ENCODE measurements at places on chromosomes 13 and 19.

DNA sequence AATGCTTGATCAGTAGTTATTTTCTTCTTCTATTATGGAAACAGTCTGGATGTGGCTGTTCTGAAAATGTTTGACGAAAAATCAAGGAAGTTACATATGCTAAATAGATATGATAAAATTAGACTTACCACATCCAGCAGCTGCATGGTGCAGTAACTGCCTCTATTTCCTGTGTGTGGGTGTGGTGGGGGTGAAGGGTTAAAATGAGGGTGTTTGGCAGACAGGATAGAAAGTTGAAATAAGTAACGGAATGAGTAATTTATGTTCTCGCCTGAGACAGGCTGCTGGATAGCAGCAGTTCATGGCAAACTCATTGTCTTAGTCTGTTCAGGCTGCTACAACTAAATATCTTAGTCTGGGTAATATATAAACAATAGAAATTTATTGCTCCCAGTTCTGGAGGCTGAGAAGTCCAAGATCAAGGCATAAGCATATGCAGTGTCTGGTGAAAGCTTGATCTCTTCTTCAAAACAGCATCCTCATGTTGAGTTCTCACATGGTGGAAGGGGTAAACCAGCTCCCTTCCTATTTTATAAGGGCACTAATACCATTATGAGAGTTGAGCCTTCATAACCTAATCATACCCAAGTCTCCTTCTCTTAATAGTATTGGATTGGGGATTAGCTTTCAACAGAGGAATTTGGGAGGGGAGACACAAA, 1248.9 kb downstream of the SLITRK5 start:
- DNase-seq = peak; percentile 2

DNA sequence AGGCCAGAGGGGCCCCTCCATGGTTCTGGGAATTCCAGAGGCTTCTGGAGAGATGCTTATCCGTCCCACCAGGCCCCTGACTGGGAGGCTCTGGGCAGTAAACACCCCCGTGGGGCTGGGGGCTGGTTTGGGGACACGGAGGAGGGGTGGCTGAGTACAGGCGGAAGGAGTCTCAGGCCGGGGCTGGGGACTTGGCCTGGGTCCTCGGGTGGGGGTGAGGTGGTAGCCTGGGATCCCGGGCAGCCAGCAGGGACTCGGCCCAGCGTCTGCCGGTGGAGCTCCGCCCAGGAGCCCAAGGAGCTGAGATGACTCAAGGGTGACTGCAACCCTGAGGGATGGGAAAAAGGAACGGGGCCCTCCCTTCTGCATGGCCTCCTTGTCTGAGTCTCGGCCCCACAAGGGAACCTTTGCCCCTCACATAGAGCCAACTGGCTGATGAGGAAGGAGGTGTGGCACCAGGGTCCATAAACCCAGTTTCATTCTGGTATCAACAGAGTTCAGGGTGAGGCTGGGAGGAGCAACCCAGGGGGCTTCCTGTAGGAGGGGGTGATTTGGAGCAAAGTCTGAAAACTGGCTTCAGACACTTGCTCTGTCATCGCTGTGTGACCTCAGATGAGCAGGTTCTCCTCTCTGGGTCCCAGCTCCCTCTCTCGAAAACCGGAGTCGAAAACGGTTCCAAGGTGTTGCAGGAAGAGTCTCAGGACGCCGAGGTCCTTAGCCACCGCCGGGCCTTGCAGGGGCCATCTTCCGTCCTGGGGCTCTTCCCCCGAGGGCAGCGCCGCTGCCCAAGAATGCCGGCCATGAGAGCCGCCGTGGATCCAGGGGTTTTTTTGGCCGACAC, 809 bp downstream of the MISP start:
- DNase-seq = no peak

DNA sequence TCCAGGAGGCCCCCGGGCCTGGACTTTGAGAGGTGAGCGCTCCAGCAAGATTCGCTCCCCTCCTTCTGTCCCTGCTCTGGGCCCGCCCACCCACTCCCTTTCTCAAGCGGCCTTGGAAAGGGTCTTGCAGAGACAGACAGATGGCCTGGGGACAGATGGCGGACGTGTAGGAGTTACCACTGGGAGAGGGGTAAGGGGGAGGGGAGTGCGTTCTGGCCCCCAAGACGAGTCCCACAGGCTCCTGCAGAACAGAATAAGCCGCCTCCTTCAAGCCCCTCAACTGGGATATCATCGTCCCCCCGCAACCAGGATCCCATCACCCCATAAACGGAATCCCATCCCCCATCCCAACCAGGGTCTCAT, 3.6 kb upstream of the TNFAIP8L1 start:
- DNase-seq = no peak

DNA sequence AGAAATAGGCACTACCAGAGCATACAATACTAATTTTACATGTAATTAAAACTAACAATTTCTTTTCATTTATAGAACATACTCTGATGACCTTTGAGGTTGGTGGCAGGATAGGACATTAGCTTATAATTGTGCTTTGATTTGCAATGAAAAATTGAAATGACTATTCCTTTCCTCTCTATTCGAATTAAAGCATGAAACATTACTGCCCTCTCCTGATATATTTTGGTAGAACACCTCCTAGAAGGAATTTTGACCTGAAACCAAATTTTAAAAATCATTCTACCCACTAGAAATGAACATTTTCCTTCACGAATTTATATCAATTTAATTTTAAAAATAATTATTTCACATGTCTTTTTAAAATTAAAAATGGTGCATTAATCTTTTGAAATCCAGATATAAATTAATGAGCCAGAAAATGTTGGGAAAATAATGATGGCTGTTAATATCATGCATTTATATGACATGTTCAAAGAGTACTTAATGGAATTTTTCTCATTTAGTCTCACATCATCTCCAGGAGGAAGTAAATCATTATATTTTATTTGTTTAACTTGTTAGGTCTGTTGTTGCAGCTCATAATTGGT, 556.3 kb upstream of the ARGLU1 start:
- no peak for DNase-seq

- no peak for DNase-seq
These were observed 130.0 kb downstream of the SIPA1L3 start for GRCh38 chr19:38036707-38037611.

DNA sequence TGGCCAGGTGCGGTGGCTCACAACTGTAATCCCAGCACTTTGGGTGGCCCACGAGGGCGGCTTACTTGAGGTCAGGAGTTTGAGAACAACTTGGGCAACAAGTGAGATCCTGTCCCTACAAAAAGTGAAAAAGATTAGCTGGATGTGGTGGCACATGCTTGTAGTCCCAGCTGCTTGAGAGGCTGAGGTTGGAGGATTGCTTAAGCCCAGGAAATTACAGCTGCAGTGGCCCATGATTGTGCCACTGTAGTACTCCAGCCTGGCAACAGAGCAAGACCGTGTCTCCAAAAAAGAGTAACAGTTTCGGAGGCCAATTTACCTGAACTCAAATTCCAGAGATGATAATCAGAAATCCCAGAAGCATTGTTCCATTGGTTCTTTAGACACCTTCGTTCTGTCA, 4.4 kb downstream of the ZNF473 start:
- no peak for DNase-seq

DNA sequence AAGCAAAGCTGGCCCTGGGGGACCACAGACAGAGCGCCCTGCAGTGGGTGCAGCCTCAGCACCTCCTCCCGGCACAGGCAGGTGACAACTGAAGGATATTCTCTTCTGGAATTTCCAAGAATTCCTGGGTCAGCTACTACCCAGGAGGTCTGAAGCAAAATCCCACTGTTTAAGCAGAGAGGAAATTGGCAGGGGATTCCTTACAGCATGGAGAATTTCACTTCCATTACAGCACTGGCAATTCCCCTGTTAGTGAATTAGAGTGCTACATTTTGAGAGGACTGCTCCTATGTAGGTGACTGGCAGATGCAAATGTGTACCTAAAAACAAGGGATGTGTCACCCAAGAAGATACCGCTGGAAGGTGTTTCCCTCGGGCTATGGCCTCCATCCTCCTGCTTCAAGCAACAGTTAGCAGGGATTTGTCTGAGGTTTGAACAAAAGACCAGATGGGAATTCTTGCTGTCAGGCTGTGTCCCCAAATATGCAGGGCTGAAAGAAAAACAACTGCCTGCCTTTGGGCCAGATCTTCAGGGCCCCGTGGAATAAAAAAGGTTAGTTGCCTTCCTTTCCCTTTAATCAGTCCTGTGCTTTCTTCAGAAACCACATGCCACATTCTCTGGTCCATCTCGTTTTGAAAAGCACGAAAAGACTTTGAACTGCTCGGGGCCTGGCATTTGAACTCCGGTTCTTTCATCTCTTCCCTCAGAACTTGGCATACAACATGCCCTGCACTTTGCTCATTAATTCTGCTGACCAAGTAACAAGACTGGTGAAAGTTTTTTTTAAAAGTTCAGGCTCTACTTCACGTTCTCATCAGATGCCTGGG, 296.4 kb downstream of the DNAJC15 start:
- no peak for DNase-seq

- no peak for DNase-seq
These were observed 1701.0 kb downstream of the SLITRK5 start for GRCh38 chr13:89372193-89372592.

DNA sequence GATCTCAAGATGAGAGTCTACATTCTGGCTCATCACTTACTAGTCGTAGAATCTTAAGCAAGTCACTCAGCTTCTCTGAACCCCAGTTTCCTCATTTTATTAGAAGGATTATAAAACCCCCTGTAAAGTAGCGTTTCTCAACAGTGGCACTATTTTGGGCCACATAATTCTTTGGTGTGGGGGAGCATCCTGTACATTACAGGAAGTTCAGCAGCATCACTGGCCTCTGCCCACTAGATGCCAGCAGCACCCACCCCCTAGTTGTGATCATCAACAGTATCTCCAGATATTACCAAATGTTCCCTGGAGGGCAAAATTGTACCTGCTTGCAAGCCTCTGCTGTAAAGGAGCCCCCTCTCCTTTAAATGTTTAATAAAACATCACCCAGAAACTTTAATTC, 22.6 kb downstream of the STARD13 start:
- no peak for DNase-seq

DNA sequence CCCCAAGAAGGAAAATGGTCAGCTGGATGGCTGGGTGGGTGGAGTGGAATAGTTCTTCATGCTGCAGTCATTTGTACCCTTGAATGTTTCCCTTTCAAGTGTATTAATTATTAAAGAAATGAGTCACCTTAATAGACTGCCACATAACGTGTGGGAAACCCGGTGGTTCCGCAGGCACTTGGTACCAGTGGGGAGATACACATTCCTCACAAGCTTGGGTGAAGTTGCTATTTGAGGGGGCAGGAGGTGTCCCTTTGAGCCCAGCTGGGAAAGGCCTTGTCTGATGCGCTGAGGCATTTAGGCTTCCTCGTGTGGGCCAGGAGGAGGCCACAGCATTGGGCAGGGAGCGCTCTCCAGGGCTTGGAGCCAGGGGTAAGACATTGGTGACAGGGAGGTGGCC, 57.7 kb downstream of the ATP8A2 start:
- DNase-seq = no peak

DNA sequence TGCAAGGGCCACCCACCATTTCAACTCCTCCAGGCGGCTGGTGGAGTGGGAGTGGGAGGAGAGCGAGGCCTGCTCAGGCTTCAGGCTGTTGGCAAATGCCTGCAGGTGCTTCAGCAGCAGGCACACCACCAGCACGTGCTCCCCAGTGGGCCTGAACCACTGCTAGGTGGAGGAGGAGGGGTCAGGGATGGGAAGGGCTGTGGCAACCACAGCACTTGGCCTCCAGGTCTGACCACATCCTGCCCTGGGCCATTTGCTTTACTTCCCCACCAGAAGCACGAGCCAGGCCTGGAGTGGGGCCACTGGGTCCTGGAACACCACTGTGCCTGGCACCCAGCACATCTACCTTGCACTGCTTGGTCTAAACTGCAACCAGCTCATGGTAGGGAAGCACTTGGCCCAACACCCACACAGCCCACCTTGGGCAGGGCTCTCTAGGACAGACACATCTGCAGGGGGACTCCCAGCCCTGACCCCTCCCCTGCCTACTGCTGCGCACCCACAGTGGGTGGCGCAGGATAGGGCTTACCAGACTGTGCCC, 26.2 kb downstream of the TUBA3C start:
- DNase-seq = no peak

DNA sequence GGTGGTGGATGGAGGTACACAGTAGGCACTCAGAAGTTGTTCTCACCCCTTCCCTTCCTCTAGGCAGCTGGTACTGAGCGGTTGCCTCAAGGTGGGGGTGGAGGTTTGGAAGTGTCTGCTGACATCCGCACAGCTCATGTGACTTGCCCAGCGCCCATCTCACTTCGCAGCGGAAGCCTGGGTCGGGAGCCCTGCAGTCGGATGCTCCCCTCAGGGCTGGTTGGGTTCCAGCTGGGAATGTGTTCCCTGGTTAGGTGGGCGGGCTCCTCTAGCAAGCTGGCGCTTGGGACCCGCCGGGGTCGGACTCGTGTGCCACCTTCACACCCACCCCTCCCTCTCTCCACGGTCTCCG, 10.2 kb downstream of the PPP1R37 start:
- DNase-seq = no peak

DNA sequence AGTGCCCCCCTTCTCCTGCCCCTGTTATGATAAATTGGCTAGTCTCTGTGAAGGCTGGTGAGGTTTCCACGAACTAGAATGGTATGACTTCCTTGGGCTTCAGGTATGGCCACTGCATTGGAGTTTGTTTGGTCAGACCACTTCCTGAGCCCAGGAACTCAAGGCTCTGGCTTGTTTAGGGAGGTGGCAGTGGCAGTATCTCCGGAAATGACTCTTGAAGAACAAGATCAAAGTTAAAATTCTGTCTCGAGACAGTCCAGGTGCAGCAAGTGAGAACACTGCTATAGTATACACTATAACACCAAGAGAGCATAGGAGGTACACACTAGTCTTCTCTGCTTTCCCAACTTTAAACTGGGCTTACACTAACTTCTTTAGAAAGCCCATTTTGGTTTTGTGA, 309.1 kb downstream of the KLF12 start:
- DNase-seq = no peak

- no peak for DNase-seq
These were observed at the start of gene NEK5 for GRCh38 chr13:52128714-52129700. Gene NEK5 (minus strand): TSS chr13:52129073. CDS start chr13:52127482, 1,591 bp downstream.

- no peak for DNase-seq
These were observed 5.6 kb downstream of the CERS4 start for GRCh38 chr19:8214802-8215201.

DNA sequence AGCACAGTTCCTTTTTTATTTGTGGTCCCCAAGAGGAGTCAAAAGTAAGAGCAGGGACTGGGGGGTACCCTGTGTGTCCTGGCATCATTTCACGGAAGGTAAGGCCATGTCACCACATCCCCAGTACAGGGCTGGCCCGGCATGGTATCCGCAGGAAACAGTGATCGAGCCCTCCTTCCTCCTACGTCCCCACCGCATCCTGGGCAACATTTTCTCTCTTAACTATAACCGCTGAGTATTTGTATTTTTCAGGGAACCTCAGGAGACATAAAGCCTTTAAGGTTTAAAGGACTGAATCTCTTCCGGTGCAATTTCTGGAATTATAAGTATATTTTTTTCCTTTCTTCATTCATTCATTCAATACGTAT, 13.6 kb upstream of the LATS2 start:
- no peak for DNase-seq

GRCh38 chr13:28489524-28489931, 5.4 kb downstream of the FLT1 start:
- DNase-seq = no peak

DNA sequence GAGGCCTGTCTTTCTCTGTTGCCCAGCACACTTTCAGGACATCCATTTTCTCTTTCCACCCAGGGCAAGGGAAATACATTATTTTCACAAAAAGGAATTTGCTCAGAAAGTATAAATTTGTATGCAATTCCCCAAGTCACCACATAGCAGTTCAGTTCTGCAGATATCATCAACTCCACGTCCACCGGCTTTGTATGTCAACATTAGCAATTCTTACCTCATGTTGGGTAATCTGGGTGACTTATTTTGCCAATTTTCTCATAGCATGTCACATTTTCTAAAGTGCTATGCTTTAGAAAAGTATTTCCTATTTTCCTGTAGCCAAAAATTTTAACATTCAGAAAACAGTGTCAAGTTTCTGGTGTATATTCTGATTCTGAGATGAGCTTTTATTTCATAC, 501.8 kb downstream of the EFNB2 start:
- no peak for DNase-seq
